Upper lobe of right lung (tissue), 1 donor: ENCODE measurements at places on chromosomes 16 and 17. TPM values are rescaled to one million over a fixed set of nuclear protein-coding genes. Genes with fewer than 3 reads are reported as not detected.
A peak's percentile ranks its signal among the peaks of the same experiment; 100 is the strongest.

Gene SLC5A10
- not detected for total RNA-seq

DNA sequence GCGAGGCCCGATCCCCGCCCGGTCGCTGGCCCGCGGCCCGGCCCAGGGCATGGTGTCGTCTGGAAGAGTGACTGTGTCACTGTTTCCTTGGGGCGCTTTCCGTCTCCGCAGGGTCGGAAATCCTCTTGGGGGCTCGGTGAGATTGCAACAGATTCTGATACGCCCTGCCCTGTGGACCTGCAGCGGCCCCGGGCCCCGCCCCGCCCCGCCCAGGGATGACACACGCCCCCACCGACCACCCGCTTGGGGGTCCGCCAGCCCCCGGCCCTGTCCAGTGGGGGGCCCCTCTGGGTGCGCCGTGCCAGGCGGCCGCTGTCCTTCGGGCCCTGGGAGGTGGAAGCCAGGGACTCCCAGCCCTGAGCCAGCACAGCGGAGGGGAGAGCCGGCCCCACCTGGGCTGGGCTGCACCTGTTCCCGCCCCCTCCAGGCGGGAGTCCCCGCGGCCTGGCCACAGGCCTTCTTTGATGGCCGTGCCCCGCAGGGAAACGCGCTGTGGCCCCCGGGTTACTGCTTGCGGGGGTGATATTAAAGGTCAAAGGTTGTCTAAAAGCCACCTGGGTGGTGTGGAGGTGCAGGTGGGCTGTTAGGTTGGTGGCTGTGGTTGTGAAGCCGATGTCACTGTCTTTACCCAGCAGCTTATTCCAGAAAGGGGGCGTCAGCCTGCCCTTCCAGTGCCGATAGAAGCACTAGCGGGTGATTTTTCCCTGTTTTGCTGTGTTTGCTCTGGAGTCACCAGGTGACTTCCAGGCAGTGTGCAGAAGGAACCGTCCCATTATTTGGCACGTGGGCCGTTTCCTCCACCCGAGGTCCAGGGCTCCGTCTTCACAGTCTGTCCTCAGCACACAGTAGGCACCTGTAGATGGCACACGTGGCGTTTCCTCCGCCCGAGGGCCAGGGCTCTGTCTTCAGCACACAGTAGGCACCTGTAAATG is 752 bp downstream of the TBC1D24 start:
- peaks cover 35% of the 10 kb centered on the region for H3K4me1 ChIP-seq
- H3K27me3 ChIP-seq, result peaks cover 22% of the 10 kb centered on the region
- DNase-seq, result peak; percentile 81
- peak overlapping the region; percentile 70 for H3K4me3 ChIP-seq
- H3K36me3 ChIP-seq, result no peaks in the 10 kb centered on the region
- H3K27ac ChIP-seq, result peak overlapping the region; percentile 58

Gene SOX9
- total RNA-seq, result 5.4 TPM

DNA sequence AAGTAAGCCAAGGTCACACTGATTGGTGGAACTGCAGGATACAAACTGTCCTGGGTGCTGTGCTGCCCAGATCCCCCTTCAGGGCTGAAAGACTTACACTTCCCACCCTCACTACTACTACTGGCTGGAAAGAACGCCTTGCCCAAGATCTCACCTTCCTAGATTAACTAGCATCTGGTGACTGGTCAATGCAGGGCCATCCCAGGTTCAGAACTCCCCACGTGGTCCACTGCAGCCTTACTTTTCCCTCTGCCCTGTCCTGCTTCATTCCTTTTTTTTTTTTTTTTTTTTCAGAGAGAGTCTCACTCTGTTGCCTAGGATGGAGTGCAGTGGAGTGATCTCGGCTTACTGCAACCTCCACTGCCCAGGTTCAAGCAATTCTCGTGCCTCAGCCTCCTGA is 2.3 kb upstream of the PDZD9 start:
- H3K4me3 ChIP-seq, result no peak overlapping the region
- no peaks in the 10 kb centered on the region for H3K36me3 ChIP-seq
- H3K4me1 ChIP-seq, result peaks cover 13% of the 10 kb centered on the region
- H3K27me3 ChIP-seq, result no peaks in the 10 kb centered on the region
- H3K27ac ChIP-seq, result no peak overlapping the region

DNA sequence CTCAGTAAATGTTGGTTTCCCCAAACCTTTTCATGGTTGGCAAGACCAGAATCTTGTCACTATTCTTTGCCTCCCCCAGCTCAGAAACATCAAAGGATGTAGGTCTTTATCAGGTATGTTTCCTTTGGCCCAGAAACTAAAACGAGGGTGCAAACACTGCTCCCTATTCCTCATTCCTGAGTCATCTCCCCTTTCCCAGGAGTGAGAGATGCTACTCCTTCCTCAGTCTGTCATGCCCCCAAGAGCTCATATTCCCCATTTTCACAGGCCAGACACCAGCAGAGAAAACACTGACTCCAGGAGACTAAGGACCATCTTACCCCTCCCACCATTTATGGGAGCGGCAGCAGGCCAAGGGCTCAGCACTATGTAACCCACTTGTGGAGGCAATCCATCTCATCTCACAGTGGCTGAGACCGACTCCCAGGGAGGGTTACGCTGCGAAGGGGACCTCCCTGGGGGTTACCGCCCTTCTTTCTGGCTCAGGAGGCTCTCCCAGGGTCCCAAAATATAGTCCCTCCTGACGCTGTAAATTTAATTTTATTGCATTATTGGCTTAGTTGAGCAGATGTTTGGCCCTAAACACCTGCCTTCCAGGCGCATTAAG is 1.5 kb downstream of the GEMIN4 start:
- H3K4me1 ChIP-seq, result peaks cover 15% of the 10 kb centered on the region
- H3K27ac ChIP-seq, result no peak overlapping the region
- DNase-seq, result no peak
- H3K4me3 ChIP-seq, result no peak overlapping the region

DNA sequence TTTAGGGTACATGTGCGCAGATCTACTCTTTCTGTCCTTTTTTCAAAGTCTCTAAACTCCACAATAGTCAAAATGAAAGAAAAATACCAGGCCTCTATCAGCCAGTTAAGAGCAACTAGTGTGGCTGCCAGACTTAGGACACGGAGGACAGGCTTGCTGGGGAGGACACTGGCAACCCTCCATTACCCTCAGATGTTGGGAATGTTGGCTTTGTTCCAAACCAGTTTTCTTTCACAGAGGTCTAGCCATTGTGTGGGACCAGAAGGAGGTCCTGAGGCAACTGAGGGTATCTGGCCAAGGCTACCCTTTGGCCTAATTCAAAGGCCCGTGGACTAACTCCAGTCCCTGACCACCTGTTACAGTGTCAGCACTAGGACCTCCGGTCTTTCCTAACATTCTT is 51.2 kb upstream of the MED9 start:
- no peaks in the 10 kb centered on the region for H3K4me1 ChIP-seq
- H3K27me3 ChIP-seq, result no peaks in the 10 kb centered on the region
- no peak for DNase-seq
- H3K4me3 ChIP-seq, result no peak overlapping the region

Gene TUBG2
- total RNA-seq, result 19.8 TPM

GRCh38 chr17:72264682-72265405 is 144.0 kb downstream of the SOX9 start:
- no peak overlapping the region for H3K27ac ChIP-seq
- peaks cover 9% of the 10 kb centered on the region for H3K27me3 ChIP-seq
- no peaks in the 10 kb centered on the region for H3K36me3 ChIP-seq
- H3K4me3 ChIP-seq, result no peak overlapping the region
- H3K4me1 ChIP-seq, result no peaks in the 10 kb centered on the region

- no peak overlapping the region for H3K4me3 ChIP-seq
- peaks cover 8% of the 10 kb centered on the region for H3K36me3 ChIP-seq
- DNase-seq, result no peak
- H3K27ac ChIP-seq, result no peak overlapping the region
Observed at GRCh38 chr16:19225651-19226050, 57.6 kb downstream of the SYT17 start.

- no peak overlapping the region for H3K4me3 ChIP-seq
- DNase-seq, result no peak
- no peaks in the 10 kb centered on the region for H3K4me1 ChIP-seq
- no peak overlapping the region for H3K27ac ChIP-seq
Observed at GRCh38 chr16:27595475-27595874, 45.5 kb downstream of the KATNIP start.

Gene HEXD
- 49.1 TPM for total RNA-seq

Gene NOG
- 2.3 TPM for total RNA-seq

Gene OR2C1
- total RNA-seq, result not detected

Gene CNTROB
- total RNA-seq, result 62.7 TPM

DNA sequence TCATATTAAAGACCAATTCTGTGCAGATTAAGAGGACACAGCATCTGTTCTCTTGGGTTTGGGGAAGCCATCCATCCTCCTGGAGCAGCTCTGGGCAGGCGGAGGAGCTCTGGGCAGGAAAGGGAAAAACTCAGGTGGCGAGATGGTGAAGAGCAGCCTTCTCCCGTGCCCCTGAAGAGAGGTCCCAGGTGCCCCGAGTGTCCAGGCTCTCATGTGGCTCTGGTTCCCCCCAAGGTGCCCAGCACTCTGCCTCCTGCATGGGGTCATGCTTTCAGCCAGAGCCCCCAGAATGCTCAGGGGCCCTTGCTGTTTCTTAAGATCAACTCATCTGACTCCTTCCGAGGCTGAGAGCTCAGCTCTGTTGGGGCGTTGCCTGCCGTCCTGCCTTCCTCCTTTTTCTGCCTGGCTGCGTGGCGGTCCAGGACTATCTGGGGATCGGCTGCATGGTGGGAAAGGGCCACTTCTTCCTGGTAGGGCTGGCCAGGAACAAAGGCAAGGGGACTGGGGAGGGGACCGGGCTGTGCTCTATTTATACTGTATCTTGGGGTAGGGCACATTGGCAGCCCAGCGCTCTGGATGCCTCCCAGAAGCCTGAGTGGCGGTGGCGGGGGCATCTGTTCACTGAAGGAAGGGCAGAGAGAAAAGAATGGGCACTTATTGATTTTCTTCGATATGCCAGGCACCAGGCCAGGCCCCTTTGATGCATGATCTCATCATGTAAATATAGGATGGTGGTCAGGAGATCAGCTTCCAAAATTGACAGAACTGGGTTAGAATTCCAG is 103.2 kb upstream of the SDK2 start:
- no peak overlapping the region for H3K4me3 ChIP-seq
- H3K4me1 ChIP-seq, result no peaks in the 10 kb centered on the region
- no peak overlapping the region for H3K27ac ChIP-seq
- H3K27me3 ChIP-seq, result peaks cover 6% of the 10 kb centered on the region
- DNase-seq, result no peak

- DNase-seq, result no peak
- no peak overlapping the region for H3K27ac ChIP-seq
- H3K4me1 ChIP-seq, result no peaks in the 10 kb centered on the region
- H3K36me3 ChIP-seq, result no peaks in the 10 kb centered on the region
- H3K27me3 ChIP-seq, result no peaks in the 10 kb centered on the region
- no peak overlapping the region for H3K4me3 ChIP-seq
Observed at GRCh38 chr16:24511174-24511573, 28.2 kb upstream of the RBBP6 start.

GRCh38 chr16:19520861-19521331 is 1.0 kb downstream of the GDE1 start:
- H3K4me1 ChIP-seq, result peaks cover 54% of the 10 kb centered on the region
- H3K36me3 ChIP-seq, result peaks cover 15% of the 10 kb centered on the region
- DNase-seq, result no peak
- peak overlapping the region; percentile 88 for H3K4me3 ChIP-seq

GRCh38 chr16:22353933-22354541 is 20.4 kb downstream of the CDR2 start:
- H3K36me3 ChIP-seq, result peaks cover 13% of the 10 kb centered on the region
- no peak overlapping the region for H3K4me3 ChIP-seq
- no peak overlapping the region for H3K27ac ChIP-seq
- H3K27me3 ChIP-seq, result no peaks in the 10 kb centered on the region
- no peak for DNase-seq

Gene NHLRC4
- 0.98 TPM for total RNA-seq

Gene MYO15A
- 2.8 TPM for total RNA-seq

DNA sequence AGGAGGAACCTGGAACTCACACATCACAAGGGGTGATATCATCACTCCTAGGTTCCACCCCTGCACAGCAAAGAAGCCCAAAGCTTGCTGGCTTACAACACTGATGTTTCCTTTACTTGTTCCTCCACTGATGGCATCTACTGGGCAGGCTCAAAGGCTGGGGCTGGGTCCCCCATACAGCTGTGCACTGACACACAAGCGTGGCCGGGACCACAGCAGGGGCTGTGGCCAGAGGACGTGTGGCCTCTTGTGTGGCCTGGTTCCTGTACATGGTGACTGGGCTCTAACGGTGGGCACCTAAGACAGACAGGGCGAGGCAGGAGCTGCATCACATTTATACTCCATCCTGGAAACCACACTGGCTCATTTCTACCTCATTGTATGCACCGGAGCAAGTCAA is 264.4 kb upstream of the FOXF1 start:
- H3K4me1 ChIP-seq, result no peaks in the 10 kb centered on the region
- no peak for DNase-seq
- no peak overlapping the region for H3K27ac ChIP-seq
- no peak overlapping the region for H3K4me3 ChIP-seq
- no peaks in the 10 kb centered on the region for H3K36me3 ChIP-seq
